Hepatocyte (in vitro differentiated cells): ENCODE measurements at places on chromosomes 1 and 21.

DNA sequence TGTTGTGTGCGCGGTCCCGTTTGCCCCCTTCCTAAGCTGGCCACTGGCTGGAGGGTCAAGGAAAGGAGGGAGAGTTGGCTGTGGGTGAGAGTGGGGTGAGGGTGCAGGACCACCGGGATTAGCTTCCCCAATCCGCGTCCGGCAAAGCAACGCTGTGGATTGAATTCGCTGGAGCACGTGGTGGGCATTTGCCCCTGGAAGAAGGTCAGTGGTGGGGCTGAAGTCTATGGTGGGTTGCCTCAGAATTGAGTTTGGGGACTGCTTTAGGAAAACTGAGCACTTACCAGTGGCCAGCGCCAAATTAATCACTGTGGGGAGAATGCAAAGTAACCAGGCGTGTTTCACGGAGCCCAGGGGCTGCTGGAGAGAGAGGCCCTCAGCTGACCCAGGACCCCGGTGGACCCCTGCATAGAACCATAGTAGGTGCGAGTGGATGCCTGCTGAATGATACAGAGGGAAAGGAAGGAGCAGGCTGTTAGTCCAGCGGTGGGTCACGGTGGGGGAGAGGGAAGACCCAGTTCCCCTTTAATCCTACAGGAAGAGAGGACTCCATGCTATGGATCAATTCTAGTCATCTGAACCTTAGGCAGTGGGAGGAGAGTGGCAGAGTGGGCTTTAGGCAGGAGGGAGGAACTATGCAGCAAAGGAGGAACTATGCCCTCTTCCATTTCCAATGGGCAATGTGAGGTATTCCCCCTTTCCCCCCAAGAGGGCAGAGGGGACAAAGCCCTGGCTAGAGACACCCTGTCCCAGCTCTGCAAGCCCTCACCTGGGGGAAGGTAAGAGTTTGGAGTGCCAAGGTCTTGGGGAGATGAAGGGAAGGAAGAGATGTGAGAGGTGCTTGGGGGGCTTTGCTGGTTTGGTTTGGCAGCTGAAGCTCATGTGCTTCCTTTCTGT, 1.2 kb downstream of the TNFRSF8 start:
- no peak for DNase-seq

DNA sequence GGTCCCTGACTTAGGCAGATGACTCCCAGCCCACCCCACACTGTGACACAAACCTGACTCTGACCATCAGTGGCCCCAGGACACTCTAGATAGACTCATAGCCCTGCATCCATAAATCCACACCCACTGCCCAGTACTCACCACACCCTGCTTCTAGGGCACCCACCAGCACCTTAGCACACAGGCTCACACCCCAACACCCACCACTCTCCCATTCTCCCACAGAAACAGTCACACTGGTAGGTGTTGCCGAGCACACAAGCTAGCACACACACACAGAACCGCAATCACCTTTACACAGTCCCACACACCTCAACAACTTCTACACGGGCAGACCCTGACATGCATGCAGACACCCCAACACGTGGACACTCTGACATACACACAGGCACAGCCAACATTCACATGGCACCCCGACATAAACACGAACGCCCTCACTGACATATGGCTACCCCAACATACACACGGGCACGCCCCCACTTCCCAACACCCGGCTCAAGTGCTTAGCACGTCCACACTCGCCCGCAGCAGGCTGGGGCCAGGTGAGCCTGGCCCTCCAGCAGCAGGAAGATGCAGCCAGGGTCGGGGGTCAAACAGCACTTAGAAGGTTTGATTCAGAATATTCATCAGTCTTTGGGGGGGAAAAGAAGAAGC, 105.5 kb upstream of the TARDBP start:
- no peak for DNase-seq

- no peak for DNase-seq
These were observed 1.5 kb upstream of the SCP2 start for GRCh38 chr1:52925571-52926005.

GRCh38 chr1:230985711-230986110, 6.8 kb downstream of the ARV1 start:
- no peak for DNase-seq

DNA sequence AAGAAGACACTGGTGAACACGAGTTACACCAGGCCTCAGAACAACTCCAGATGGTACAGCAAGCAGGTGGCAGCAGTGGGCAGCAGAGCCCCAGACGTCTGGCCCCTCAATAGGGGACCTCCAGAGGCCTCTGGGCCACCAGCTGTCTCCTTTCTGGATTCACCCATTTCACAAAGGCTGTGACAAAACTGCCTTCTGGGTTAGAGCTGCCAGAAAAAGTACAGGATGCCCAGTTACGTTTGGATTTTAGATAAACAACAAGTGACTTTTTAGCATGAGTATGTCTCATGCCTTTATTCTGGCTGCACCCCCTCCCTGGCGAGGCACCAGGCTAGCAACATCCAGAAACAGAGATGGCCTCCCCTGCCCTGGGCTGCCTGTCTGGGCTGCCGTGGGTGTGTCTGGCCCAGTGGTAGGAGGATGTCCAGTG, 30.1 kb downstream of the ITPKB start:
- DNase-seq, result no peak

- no peak for DNase-seq
These were observed 4.7 kb downstream of the RGS8 start for GRCh38 chr1:182679684-182680083.

DNA sequence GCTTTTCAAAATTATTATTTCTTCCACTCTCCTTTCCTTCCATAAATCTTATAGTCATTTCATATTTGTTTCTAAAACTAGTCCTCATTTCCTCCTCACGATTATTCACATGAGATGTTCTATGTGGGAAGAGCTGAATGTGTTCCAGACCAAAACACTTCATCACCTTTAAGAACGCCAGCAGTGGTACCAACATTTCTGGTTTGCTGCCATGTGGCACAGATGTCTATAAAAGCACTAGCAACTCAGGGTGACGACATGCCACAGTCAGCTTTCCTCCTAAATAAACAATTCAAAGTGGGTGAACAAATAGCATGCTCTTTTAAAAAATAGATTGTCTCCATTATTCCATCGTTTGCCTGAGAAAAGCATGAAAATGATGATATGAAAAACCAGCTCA, 1217.8 kb upstream of the ADGRL2 start:
- no peak for DNase-seq

DNA sequence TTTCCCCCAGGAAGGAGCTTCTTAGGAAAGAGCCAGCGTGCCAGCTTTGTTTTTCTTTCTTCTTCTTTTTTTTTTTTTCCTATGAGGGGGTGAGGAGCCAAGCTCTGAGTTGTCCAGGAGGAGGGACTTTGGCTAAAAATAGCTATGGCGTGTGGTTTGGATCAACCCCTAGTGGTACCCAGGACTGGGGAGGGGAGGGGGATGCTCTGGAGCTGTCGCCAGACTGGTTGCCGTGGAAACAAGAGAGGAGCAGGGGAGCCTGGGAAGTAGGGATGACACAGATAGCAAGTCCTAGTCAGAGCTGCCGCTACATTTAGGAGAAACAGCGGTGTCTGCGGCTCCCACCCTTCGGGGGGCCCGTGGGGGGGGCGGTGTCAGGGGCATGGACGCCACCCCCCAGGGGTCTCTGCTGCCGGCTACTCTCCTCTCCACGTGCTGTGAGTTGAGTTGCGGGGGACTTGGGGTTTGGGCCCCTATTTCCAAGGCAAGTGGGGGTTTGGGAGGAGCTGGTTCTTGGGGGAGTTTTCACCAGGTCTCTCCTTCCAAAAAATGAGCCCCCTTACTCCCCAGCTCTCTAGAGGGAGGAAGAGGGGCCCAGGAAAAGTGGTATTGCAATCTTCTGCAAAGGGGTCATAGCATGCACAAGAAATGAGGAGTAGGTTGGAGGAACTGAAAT, at the start of gene KCNJ9:
KCNJ9 (plus strand) TSS at position 278 of the 676 bp plus-strand sequence. CDS start 2,493 bp downstream, outside the sequence.
- DNase-seq, result no peak

DNA sequence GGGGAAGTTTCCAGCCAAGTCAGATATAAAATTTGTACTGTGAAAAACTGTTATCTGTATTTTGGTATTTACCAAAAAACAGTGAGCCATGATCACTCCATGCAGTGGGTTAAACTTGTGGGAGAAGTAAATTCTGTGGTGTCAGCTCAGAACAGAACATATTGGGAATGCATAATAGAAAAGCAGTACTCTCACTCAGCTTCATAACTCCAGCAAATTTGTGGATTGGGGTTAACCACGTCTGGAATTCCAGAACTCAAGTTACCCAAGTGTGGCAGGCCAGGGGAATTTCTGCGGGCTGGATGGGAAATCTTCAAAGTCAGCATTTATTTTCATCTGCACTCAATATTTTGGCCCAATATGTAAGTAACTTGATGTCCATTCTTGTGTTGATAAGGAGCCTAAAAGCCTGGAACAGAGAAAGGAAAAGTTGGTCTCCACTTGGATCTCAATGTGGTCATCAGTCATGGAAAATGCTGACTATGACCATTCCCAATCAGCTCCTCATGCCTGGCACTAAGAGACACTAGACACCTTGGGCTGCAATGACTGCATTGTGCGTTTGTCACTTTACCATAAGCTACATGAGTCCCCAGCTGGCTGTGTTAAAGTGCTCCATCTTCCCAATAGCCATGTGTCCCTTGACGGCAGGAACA, 39.1 kb upstream of the ENAH start:
- no peak for DNase-seq

DNA sequence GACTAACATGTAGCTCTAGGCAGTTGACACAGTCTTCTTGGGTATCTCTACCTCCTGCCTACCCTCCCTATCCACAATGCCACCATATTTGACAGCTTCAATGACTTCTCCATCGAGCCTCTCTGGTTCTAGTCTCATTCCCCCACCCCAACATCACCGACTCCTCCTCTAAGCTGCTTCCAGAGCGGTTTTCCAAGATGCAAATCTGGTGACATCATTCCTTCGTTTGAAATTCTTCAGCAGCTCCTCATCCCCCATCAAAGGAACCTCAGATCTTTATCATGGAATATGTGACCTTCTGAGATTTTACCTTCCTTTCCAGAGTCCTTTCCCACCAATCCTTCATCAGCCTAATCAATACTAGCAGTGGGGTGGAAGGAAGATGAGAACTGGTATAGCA, 352.4 kb upstream of the RUNX1 start:
- no peak for DNase-seq

DNA sequence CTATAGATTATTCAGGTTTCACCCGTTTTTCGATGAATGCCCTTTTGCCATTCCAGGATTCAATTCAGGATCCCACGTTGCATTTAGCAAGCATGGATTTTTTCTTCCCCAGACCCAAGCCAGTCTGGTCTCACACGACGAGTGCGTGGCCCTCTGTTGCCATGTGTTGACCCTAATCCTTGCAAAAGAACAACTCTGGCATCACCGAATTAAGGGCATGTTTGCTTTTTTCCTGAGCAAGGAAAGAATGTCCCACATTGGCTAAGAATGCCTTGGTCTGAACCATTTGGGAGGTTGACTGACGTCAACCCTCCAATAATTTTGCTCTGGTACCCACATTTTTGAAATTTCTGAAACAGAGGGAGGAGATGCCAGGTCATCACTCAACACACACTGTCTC, 153.0 kb upstream of the WNT4 start:
- DNase-seq, result no peak

- no peak for DNase-seq
These were observed 32.6 kb downstream of the NIBAN1 start for GRCh38 chr1:184941735-184942134.

- DNase-seq, result no peak
These were observed 225.8 kb upstream of the PROX1 start for GRCh38 chr1:213761845-213762407.

DNA sequence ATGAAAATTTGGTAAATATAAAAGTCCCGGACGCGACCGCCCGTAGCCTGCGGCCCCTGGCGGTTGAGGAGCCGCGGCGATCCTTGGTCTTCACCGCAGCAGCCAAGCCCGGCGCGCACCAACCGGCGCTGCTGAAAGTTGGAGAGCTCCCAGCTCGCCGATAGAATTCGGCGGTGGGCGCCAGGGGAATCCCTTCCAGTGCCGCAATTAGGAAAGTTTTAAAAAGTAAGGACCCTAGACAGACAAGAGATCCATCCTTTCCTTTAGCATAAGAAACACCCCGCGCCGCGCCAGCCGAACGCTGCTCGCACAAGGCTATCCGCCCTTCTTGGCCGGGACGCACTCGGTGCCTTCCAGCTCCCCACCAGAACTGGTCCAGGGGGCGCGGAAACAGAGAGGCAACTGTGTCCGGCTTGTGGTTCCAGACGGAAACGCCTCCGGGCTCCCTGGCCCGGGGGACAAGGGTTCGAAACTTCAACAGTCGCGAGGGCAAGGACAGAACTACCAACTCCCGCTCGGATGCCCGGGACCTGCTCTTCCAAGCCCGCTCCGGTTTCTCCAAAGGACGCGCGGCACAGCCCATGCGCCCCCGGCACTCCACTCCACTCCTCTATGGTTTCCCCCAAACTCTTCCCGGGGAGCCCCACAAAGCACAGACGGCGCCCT, 1.7 kb downstream of the FAM78B start:
- peak; percentile 73 for DNase-seq

DNA sequence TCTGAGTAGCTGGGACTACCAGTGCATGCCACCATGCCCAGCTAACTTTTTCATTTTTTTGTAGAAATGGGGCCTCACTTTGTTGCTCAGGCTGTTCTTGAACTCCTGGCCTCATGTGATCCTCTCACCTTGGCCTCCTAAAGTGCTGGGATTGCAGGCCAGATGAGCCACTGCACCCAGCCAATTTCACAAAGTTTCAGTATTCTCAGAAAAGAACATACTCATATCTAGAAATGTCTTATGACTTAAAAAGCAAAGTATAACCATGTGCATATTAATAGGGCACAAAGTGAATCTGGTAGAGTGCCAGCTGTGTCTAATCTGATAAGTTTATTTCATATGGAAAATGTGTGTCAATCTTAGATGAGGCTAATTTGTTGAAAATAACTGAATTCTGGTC, 87.5 kb upstream of the CACYBP start:
- no peak for DNase-seq

- DNase-seq, result no peak
These were observed 31.3 kb downstream of the SDCCAG8 start for GRCh38 chr1:243287123-243287460.

DNA sequence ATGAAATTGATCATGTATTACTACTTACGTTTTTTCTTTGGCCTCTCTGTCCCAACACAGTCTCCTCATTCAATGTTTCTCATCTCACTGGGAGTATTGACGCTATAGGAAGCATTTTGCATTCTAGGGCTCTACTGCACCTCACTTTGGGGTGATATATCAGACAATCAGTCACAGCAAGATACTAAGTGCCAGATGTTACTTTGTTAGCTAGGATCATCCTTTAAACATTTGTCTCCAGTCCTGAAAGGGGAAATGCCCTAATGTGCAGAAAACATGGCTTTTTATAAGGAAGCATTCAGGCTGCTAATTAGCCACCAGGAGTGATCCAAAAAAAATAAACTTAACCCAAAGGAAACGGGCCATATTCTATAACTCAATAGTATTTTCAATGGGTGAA, 409.1 kb downstream of the RWDD3 start:
- no peak for DNase-seq

- no peak for DNase-seq
These were observed 118.3 kb downstream of the GALNT2 start for GRCh38 chr1:230185076-230186001.
